ENCODE measurements at places on chromosomes 4 and X.
A peak's percentile ranks its signal among the peaks of the same experiment; 100 is the strongest.

DNA sequence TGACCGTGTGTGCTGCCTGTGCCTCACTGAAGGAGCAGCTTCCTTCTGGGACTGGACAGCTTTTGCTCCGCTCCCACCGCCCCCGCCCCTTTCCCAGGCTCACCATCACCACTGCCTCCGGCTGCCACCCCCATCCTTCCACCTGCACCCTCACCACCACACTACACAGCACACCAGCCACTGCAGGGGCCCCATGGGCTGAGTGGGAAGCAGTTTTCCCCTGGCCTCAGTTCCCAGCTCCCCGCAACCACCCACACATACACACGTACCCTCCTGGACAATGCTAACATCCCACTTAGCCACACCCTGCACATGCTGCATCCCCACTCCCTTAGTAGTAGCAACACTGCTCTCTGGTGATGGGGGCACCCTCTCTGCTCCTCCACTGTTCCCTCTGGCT lies 29.6 kb upstream of the COX18 start:
- H3K4me1 ChIP-seq = no peaks in the 10 kb centered on the region
- H3K4me3 ChIP-seq = no peak overlapping the region
- no peaks in the 10 kb centered on the region for H3K27me3 ChIP-seq
- no peak overlapping the region for H3K27ac ChIP-seq

GRCh38 chrX:77731821-77732419 lies 54.1 kb downstream of the ATRX start:
- DNase-seq = peak; percentile 7
- H3K27me3 ChIP-seq = no peaks in the 10 kb centered on the region

DNA sequence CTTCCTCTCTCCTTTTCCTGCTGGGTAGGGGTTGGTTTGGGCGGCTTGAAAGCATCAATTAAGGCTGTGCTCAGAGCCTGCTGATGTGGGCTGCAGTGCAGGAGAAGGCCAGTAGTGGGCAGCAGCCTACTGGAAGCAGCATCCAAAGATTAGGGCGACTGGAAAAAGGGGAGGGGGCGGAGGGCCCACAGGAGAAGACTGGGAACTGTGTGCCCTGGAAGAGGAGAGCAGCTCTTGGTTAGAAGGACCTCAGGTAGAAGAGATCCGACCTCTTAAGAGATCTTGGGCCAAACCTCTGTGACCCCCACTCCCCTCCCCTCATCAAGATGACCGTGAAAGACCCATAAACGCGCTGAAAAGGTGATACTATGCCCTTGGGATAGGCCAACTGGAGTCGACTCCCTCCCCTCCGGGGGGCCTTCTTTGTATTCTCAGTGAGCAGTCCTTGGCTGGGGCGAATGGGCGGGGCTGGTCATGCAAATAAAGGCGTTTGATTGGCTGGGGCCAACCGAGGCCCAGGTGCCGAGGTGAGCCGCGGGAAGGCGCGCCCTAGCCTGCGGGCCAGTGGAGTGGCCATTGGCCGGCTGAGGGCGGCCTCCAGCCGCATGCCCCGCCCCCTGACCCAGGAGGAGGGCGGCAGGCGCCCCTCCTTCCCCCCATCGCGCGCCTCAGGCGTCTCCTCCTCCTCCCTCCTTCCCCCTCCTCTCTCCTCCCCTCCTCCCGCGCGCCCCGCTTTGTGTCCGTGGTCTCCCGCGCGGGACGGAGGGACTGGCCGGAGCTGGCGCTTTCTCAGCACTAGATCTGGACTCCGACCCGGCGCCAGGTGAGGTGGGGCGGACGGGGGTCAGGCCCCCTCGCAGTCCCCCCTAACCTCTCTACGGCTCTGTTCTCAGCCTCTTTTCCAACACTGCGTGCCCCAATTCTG lies 10.1 kb downstream of the DLG3 start:
- no peaks in the 10 kb centered on the region for H3K27me3 ChIP-seq
- peak overlapping the region; percentile 85 for H3K27ac ChIP-seq
- no peaks in the 10 kb centered on the region for H3K36me3 ChIP-seq
- H3K4me3 ChIP-seq = peak overlapping the region; percentile 63

GRCh38 chr4:1570291-1571164 lies 113.6 kb downstream of the FAM53A start:
- H3K27me3 ChIP-seq = peaks cover 11% of the 10 kb centered on the region
- H3K4me3 ChIP-seq = no peak overlapping the region
- no peak for DNase-seq

- H3K27me3 ChIP-seq = peaks cover 19% of the 10 kb centered on the region
- H3K36me3 ChIP-seq = no peaks in the 10 kb centered on the region
- H3K4me3 ChIP-seq = peak within 1 kb of the TSS; percentile 23
- no peak within 1 kb of the TSS for H3K27ac ChIP-seq
These were observed at the start of gene FGF13 for GRCh38 chrX:138711399-138712347. Gene FGF13 (minus strand): TSS chrX:138711717. CDS start chrX:138711003, 714 bp downstream.
